ENCODE measurements at places on chromosomes 5 and 9.

- no peak for DNase-seq
These were observed 71.5 kb downstream of the ZNF474 start for GRCh38 chr5:122200865-122201264.

- DNase-seq = no peak
These were observed 64.0 kb downstream of the NSUN2 start for GRCh38 chr5:6568889-6569288.

DNA sequence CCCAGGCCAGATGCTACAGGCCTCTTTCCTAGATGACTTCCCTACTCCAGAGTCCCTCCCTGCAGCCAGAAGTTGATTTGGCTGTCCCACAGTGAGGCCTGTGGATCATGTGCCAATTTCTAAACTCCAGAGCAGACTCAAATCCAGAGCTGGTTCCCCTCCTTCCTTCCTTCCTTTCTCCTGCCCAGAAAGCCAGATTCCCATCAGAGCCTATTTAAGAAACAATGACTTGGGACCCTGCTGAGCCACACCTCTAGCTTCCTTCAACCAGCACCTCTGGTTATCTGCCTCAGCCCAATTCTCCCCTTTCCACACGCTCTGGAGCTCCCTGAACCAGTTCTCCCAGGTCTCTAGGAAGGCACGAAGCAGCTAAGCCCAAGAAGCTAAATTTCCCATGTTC, 7.2 kb downstream of the FAM219A start:
- DNase-seq = no peak

GRCh38 chr5:102249381-102249780, 46.7 kb downstream of the SLCO4C1 start:
- no peak for DNase-seq

GRCh38 chr5:83133797-83134196, 56.5 kb downstream of the XRCC4 start:
- no peak for DNase-seq

DNA sequence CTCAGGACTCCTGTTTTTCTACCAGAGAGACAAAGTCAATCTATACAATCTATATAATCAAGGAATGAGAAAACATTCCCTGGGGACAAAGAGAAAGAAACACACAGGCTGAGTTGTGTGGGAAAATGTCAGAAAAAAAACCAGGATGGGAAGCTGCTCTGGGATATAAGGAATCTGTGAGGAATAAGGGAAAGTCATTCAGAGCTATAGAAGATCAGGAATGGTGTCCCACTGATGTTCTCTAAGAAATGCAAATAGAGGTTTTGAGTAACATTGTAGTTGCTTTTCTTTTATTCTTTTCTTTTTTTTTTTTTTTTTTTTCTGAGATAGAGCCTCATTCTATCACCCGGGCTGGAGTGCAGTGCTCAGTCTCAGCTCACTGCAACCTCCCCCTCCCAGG, 605.9 kb upstream of the KLF4 start:
- no peak for DNase-seq

DNA sequence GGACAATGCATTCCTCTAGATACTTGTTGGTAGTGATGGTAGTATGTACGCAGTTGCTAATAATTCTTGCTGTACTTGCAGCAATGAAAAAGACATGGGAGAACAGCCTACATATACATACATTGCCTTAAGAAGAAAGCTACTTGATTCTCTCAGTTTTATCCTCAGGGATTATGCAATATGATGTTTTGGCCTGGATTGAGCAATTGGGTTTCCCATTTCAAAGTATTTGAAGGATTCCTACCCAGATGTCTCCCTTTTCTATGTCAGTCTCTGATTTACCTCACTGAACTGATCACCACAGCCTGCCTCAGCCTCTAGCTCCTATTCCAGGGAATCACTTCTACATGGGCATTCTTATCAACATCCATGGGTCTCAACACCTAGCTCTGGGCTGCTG, 210.1 kb upstream of the CDH10 start:
- DNase-seq = no peak

- DNase-seq = no peak
These were observed 34.5 kb upstream of the ORM1 start for GRCh38 chr9:114288193-114289091.

DNA sequence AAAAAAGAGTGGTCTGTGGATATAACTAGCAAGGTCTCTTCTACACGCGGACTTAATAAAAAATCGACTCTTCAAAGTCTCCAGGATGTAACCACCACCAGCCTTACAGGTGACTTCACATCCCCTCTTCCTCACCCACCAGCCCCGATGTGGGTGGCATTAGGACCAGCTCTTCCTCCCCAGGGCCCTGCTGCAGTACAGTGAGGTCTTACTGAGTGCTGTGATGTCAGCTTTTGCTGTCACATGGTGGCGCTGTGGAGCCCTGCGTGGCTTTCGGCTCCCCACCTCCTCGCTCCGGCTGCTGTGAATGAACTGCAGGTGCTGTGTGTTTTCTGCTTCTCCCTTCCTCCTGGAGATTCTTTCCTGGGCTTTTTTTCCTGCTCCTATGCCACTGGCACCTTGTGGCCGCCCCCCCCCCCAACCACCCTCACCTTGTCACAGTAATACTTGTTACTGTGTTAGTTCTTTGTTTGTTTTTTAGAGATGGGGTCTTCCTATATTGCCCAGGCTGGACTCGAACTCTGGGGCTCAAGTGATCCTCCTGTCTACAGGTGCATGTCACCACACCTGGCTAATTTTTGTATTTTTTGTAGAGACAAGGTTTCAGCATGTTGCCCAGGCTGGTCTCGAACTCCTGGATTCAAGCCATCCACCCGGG, 15.8 kb upstream of the RAPGEF1 start:
- peak; percentile 69 for DNase-seq

GRCh38 chr9:36389590-36389989, 10.5 kb downstream of the RNF38 start:
- DNase-seq = no peak

DNA sequence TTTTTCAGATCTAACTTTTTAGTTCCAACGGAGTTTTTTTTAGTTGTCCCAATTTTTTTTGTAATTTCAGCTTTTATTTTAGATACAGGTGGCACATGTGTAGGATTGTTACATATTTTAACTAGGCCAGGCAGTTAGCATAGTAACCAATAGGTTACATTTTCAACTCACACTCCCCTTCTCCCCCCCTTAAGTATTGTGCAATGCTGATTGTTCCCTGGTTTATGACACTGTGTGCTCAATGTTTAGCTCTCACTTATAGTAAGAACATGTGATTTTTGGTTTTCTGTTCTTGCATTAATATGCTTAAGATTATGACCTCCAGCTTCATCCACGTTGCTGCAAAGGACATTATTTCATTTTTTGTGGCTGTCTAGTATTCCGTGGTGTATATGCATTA, 503.2 kb downstream of the CDH9 start:
- DNase-seq = no peak

GRCh38 chr9:126097679-126098078, 228.9 kb upstream of the MVB12B start:
- DNase-seq = no peak

DNA sequence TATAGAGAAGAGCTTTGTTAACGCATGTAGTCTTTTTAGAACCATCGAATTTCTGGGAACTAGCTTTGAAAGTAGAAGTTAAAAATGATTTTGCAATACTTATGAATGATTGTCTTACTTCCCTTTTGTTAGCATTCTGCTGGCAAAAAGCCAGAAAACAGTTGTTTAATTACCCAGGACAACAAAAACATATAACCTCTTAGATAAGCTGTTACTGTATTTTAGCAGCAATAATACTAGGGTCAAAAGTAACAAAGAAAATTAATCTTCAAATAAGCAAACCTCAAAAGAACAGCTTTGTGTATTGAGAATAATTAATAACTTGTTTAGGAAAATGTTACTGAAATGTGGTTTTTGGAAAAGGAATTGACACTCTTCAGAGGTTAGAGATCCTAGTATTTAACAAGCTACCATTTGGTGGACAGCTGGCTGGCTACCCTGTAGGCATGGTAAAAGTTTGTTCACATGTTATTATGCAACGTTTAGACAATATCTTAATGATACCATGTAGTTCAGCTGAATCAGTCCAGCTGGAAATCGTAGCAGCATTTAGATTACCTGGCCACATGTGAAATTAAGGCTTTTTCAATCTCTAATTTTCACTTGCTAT, 3.8 kb downstream of the FGF10 start:
- no peak for DNase-seq

- DNase-seq = no peak
These were observed 35.1 kb downstream of the BASP1 start for GRCh38 chr5:17252543-17252942.

GRCh38 chr9:76725885-76726284, 38.4 kb upstream of the PCA3 start:
- no peak for DNase-seq

- no peak for DNase-seq
These were observed 33.5 kb downstream of the CSNK1G3 start for GRCh38 chr5:123545506-123545905.

- no peak for DNase-seq
These were observed 115.3 kb upstream of the BNC2 start for GRCh38 chr9:16985559-16986348.

DNA sequence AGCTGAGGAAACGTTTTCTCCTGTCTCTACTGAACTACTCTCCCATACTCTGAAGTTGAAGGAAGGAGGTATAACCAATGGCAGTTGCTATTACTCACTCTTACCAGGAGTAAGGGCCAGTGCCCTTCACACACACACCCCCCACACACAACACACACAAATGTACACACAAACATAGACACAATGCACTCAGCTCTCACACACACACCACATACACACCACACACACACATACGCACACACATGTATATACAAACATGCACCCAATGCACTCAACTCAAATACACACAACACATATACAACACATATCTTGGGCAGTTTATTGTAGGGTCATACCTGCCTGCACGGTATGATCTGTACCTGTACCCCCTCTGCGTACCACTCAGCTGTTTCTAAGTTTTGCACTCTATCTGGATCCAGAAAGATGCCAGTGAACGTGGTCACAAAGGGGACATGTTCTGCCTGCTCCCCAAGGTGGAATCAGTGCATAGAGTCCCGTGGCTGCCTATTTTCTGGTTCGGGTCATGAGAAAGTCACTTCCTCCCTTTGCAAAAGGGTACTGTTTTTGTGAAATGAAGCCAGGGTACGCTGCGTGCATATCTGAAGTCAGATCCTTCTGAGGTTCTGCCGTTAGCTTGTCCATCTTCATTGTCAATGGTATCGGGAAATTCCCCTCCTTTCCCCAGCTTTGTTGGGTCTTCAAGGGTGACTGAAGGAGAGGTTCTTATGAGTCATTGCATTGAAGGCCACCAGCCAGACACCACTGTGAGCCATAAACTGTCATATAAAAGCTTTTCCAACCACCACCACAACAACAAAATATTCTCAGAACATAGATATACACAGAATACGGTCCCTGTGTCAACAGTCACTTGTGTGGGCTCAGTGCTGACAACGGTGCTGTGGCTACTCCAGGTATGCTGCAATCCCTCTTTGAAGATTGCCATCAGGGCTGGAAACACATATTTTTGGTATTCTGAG, 131.9 kb downstream of the UGCG start:
- DNase-seq = peak; percentile 17

GRCh38 chr5:169694091-169694625, 57.1 kb downstream of the DOCK2 start:
- DNase-seq = no peak

DNA sequence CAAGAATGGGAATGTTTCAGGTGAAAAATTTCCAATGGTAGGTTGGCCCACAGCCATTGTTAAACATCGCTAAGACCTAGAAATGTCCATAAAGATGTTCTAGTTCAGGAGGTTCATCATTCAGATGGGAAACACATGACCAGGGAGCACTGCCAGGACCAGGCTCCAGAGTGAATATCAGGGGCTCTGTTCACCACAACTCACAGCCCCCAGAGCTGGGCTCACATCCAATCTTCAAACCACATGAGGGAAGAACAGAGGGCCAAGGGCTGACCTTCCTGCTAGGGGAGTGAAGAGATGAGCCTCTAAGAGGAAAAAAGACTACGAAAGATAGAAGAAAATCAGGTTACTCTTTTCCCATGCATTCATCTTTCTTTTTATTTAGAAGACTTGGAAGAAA, 205.8 kb downstream of the SEMA5A start:
- no peak for DNase-seq

DNA sequence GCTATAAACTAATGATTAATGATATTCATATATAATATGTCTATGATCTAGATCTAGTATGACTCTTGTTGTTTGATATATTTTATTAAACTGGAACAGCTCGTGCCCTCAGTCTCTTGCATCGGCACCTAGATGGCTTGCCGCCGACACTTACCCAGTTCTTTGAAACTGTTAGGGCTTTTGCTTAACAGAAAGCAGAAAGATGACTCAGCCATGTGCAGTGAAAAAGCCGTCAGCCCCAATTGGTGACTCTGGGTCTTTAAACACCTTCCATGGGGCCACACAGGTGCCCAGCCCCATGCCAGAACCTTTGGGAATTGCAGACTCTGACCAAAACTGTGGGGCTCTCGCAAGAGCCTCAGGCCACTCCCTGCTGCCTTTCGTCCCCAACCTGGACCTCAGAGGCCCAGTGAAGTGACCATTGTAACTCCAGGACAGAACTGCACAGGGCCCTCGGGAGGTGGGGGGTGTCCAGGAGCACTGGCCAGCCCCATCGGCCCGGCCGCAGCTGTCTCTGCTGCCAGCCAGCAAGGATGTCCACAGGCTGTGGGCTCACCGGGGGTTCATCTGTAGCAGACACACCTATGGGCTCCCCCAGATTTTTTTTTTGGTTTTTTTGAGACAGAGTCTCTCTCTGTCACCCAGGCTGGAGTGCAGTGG, 7.8 kb downstream of the LCN10 start:
- no peak for DNase-seq

- no peak for DNase-seq
These were observed 809 bp downstream of the TNIP1 start for GRCh38 chr5:151079838-151080612.

DNA sequence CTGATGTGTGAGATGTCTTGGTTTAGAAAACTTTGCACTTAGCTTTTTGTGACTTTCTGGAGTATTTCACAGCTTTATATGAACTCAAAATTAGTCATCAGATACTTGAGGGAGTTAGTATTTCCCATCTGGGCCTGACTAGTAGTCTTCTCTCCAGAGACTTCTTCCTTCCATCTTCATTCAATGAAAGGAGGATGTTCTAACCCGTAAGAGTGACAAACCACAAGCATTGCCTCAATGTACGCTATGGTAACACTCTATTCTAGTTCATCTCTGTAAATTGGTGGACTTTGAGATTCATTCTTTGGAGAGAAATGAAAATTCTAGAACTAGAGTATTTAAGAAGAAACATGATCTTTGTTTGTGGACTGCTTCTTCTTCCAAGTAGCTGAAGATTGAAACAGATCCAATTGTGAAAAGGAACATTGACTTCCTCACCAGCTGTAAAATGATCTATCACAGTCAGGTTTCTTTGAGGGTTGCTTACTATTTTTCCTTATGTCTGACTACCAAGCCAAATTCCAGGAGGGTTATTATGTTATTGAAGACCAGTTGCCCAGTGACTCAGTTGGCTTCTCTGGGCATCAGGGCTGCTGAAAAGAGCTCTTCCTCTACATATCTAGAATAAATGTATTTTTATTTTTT, 157.6 kb downstream of the SLC12A2 start:
- no peak for DNase-seq

- no peak for DNase-seq
These were observed 185.3 kb downstream of the MAPKAP1 start for GRCh38 chr9:125521462-125522327.

DNA sequence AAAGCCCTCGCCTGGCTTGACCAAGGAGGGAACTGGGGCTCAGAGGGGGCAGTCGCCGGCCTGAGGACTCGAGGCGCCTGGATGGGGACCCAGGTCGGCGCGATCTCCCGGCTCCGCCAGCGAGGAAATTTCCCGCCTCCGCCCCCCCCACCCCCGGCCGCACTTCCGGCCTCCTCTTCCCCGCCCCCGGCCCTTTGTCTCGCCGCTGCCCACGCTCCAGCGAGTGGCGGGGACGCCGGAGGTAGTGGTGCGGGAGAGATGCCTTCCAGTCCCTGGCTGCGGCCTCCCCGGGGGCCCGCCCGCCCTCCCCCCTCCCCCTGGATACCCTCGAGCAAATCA, 448 bp upstream of the GPRIN1 start:
- no peak for DNase-seq
